Stimulated activated CD4-positive, alpha-beta T cell treated with anti-CD3 and anti-CD28 coated beads, Interleukin-2, amount 100 ng/mL, for 4 hours (primary cell): ENCODE measurements at places on chromosomes 2 and 18.

DNA sequence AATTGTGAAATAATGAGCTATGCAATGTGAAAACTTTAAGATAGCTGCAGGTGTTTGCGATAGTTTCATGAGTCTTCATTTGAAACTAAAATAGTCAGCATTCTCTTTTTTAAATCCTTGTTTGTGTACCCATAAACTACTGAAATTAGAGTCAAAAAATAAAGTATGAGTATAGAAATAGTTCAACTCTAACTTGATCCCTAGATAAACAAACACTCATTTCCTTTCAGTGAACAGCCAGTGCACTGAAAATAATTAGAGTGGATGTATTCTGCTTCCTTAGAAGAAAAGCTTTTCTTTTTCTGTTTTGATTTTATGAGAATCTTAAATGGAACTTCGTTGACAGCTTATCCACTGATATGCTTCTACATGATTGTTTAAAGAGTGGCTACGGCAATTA, 1033.4 kb downstream of the SOCS6 start:
- DNase-seq = no peak

GRCh38 chr2:85439986-85440385, 21.5 kb downstream of the SH2D6 start:
- DNase-seq = no peak

DNA sequence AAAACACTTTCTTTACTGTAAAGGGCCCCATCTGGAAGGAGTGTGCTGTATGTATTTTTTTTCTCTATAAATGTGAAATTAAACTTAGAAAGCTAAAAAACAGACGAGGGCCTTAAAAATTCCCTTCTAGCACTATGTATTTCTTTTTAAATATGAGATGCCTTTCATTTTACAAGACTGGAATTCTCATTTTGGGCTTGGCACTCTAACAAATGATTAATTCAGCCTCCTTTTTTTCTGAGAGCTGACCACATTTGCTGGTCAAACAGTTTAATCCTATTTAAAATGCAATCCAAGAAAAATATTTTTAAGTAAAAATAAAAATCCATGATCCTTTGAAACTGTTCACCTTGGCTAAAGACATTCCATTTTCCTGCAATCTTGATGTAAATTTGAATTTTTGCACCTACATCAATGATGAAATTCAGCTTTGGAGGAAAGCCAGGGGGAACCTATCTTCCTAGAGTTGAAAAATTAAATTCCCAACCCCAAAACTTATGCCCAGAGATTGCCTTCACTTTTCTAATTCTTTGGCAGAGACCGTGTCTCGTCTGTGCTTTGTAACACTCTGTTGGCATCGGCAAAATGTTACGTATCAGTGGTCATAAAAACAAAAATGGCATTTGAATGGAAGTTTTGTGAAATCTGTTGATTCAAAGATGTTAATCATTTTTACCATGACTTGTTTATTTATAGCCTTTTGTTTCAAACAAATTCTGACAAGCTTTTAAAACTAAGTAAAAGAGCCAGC, 284.5 kb downstream of the ZNF521 start:
- DNase-seq = no peak

DNA sequence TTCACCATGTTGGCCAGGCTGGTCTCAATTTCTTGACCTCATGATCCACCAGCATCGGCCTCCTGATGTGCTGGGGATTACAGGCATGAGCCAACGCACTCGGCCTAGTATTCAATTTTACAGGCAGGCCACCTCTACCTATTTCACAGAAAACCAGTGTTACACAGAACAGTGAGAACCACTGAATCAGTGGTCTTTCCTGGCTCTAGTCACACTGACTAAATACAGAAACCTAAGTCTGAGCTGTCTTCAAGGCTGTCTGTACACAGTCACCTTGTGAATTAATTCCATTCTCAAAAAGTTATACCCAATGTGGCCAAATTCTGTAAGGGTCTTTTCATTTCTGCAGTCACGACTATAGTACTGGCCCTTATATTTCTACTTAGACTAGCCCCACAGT, 3.5 kb downstream of the RNF149 start:
- DNase-seq = no peak

DNA sequence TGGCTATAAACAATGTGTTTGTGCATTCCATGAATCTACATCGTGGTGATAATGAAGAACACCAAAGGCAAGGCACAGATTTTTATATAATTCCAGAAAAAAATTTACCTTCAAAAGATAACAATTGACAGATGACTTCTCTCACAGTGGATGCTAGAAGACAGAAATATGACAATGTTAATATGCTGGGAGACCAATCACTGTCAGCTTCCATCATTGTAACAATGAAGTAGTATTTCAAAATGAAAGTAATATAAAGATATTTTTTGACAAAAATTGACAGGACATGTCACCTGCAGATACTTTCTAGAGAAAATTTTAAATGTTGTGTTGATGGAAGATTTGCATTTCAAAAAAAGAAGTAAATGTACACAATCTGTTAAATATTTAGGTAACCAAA, 1925.9 kb upstream of the LRRTM1 start:
- no peak for DNase-seq
